ENCODE measurements at places on chromosomes 2 and 18.

DNA sequence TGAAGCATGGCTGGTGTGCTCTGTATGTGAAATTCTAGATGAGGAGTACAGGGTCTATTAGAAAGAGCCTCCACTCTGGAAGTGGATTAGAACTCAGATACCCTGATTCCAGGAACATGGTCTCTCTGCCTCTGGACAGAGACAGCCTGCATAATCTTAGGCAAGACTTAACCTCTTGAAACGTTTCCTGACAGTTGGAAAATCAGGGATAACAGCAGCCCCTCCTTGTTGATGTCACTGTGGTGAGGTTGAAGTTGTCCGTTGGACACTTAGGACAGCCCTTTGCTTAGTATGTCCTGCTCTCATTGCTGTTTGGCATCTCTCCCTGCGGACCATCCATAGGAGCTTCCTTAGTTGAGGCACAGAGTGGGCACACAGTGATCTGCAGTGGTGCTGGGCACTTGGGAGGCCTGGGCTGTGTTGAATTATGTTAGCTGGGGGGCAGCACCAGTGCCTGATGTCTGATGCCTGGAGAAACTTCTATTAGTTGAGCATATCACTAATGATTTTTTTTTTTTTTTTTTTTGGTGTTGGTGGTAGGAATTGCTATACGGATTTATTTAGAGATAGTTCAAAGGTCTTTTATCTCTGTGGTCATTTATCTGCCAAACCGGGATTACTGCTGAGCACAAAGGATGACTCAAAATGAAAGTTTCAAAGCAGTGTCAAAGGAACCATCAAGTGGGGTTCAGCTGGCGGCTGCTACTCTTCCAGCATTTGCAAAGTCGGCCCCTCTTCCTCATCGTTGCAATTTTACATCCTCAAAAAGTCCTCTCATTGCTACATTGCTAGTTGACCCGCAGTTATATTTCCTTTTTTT is 28.8 kb downstream of the SETBP1 start:
- no peak for DNase-seq

- DNase-seq = no peak
Measured at GRCh38 chr2:118492335-118492734, 355.1 kb downstream of the EN1 start.

DNA sequence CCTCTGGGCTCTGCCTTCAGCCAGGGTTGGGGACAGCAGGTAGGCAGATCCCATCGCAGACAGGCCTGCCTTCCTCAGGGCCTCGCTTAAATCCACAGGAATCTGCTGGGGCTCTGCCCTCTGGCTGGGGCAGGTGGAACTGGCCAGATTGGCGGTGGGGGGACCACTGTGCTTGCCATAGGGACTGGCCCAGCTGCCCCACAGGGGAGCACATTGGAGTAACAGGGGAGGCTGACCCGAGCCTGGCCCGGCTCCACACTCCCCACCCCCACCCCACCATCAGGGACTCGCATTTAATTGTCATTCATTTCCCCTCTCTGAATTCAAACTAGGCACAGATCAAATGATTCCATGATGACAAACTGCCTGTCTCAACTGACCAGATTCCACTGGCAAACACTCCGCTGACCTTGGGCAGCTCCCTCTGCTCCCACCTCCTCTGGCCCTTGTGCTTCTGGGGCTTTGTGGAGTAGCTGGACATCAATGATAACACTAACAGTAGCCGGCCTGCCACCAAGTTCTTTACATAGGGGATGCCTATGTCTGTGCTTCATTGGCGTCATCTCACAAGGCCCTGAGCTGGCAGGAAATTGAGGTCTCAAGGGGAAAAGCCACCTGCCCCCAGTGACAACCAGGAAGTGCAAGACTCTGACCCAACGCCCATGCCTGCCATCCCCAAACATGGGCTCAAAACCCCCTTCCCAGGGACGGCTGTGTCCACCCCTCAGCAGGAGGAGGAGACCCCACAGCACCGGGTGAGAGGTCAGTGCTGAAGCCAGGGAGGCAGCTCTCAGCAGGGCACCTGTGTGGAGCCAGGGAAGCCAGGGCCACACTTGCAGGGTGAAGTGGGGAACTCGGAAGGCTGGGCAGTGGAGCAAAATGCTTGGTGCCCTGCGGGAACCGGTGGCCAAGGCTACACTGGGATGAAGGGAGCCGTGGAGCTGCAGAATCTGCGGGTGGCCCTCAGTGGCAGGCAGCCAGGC is 2.1 kb upstream of the B3GNT7 start:
- no peak for DNase-seq

- DNase-seq = no peak
Measured at GRCh38 chr2:101667823-101668222, 29.7 kb upstream of the MAP4K4 start.
